ENCODE measurements at places on chromosomes 11 and 22.

DNA sequence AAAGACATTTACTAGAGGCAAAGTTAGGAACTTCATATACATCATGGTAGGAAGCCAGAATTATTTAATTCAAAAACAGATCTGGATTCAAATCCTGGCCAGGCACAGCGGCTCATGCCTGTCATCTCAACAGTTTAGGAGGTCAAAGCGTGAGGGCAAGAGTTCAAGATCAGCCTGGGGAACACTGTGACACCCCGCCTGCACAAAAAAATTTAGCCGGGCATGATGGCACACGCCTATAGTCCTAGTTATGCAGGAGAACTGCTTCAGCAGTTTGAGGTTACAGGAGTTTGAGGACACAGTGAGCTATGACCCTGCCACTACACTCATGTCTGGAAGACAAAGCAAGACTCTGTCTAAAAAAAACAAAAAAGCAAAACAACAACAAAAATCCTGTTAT is 8.9 kb downstream of the MRTFA start:
- no peak for DNase-seq

DNA sequence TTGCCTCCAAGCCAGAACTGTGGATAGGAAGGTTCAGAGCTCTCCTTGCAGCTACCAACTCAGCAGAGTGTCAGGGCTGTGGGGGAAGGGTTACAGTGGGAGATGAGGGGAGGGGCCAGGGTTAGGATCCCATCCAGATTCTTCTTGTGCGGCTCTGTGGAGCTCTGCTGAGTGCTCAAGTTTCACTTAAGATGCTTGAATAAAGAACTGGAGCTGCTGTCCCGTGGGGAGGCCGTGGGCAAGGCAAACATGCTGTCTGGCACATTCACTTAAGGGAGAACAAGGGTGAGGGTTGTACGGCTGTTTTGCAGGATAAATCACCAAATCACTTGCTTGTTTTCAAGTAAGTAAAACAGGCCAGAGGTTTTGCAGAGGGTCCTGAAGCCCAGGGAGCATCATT is 197.1 kb downstream of the FAM76B start:
- peak; percentile 3 for DNase-seq

GRCh38 chr11:119223856-119224255 is 17.7 kb downstream of the CBL start:
- no peak for DNase-seq

- DNase-seq, result no peak
These were observed 53.2 kb downstream of the ALX4 start for GRCh38 chr11:44256673-44257291.

GRCh38 chr11:3613998-3614741 is 27.6 kb downstream of the ART5 start:
- no peak for DNase-seq

GRCh38 chr22:49420651-49421050 is 407.0 kb downstream of the BRD1 start:
- no peak for DNase-seq
